ENCODE measurements at places on chromosomes 13 and 19. TPM values are rescaled to one million over a fixed set of nuclear protein-coding genes. Genes with fewer than 3 reads are reported as not detected.

Gene APC2
- total RNA-seq = 5.9 TPM

Gene C5AR2
- 3.9 TPM for total RNA-seq

Gene NLRP4
- total RNA-seq = 17.2 TPM

Gene ZIM2
- 18.3 TPM for total RNA-seq

Gene ZDHHC20
- total RNA-seq = 52.4 TPM

Gene MIR17HG
- total RNA-seq = 7.7 TPM

Gene DNM2
- 274 TPM for total RNA-seq

DNA sequence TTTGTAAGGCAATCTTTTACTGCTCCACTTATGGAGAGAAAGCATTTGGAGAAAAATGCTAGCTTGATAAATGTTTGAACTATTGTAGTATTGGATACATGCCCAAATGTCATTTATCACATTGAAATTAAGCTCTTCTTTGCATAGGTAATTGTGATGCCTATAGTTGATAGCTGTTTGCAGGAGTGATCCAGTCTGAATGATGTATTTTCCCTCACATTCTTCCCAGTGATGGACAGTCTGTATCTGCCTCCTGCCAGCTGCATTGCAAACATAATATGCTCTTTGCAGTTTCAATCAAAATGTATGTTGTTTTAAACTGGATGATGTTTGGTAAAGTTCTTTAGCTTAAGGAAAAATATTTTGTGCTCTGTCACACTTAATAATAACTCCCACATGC lies 89.8 kb downstream of the EDNRB start:
- DNase-seq = no peak

DNA sequence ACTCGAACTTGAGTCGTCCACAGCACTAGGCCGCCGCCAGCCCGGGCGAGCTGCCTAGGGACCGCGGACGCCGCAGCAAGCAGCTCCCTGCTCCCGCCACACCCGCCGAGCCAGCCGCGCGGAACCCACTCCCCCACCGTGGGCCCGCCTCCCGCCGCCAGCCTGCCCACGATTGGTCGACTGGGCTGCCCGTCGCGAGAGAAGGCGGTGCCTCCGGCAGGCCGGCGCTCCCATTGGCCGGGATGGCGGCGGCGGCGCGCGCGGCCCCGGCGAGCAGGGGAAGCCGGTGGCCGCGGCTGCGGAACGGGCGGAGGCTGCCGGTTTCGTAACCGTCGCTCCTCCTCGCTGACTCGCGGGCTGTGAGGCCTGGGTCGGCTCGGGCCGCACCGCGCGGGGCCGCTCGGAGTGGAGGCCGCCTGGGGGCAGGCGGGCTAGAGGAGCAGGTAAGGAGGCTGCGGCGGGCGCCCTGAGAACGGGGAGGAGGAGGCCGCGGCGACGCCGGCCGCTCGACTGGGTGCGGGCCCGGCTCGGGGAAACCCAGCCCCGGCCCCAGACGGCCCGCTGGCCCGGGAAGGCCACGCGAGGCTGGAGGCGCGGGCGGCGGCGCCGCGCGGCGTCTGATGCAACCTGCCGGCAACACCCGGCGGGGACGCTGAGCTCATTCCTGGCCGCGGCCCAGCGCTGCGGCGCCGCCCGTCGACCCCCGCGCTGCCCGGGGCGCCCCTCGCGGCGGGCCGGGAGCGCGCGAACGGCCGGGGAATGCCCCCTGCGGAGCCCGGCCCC lies at the start of gene CEBPG:
CEBPG (plus strand) TSS at position 257 of the 783 bp plus-strand sequence. CDS start 5,531 bp downstream, outside the sequence.
- peak; percentile 95 for DNase-seq

DNA sequence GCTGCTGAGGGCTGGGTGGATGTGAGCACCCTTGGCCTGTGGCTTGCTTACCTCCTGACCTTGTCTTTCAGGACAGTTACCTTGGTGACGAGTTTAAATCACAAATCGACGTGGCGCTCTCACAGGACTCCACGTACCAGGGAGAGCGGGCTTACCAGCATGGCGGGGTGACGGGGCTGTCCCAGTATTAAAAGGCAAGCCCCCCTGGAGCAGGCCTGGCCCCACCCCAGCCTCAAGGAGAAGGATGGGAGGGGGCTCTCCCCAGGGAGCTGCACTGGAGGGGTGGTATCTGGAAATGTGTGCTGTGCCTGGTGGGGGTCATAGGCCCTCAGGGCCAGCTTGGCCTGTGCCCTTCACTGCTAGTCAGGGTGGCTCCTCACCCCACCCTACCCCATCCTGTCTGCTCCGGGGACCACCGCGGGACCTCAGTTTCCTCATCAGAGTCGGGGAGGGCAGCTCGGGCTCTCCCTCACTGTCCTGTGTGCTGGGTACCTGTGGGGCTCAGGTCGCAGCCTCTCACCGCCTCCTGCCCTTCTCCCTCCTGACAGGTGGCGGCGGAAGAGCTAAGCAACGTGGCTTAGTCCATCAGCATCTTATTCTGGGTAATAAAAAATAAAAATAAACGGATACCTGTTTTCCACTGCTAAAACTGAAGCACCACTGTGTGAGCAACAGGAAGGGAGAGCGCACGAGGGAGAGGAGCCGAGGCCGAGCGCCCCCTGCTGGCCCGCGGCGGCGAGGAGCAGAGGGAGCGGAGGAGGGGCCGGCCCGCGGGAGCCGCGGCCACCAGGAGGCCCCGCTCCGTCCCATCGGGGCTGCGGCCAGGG lies 29.8 kb downstream of the CERS1 start:
- DNase-seq = peak; percentile 80

DNA sequence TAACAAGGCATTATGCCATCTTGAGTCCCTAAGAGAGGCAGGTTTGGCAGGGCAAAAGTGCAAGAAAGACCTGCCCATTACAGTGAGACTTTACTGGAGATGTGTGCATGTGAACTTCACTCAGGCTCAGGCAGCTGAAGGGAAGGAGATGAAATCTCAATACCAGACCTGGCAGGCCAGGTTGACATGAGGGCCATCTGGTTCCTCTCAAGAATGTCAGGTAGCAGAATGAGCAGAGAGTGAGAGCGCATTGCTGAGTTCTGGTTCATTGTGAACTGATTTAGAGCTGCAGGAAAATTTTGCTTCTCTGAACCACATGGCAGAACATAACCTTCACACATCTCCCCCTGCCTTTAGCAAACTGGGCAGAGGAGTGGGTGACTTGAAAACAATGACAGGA lies 406.3 kb downstream of the GPC5 start:
- no peak for DNase-seq

GRCh38 chr13:33633701-33634545 lies 184.0 kb upstream of the RFC3 start:
- no peak for DNase-seq

DNA sequence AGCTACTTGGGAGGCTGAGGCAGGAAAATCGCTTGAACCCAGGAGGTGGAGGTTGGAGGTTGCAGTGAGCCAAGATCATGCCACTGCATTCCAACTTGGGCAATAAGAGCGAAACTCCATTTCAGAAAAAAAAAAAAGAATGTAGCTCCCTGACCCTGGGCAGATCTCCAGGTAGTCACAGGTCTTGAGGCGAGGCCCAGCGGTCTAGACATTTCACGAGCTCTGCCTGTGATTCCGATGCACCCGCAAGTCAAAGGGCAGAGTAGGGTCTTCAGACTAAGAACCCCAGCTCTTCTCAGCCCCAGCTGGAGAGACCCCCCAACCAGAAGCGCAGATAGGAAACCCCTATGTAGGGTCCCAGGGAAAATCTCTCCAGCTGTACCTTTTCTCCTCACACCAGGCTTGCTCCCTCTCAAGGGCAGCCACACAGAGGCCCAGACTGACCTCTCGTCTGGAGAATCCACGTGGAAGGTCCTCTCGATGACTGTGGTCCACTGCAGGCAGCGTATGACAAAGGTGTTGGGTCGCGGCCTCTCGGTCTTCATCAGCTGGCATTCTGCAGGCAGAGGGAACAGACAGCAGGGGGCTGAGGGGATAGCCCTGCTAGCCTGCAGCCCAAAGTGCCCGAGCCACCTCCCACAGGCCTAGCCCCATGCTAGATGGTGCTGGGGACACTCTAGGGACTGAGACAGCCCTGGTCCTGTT lies 28.4 kb upstream of the CCNP start:
- no peak for DNase-seq

- DNase-seq = no peak
Observed at GRCh38 chr13:96982672-96983071, 11.6 kb downstream of the OXGR1 start.

DNA sequence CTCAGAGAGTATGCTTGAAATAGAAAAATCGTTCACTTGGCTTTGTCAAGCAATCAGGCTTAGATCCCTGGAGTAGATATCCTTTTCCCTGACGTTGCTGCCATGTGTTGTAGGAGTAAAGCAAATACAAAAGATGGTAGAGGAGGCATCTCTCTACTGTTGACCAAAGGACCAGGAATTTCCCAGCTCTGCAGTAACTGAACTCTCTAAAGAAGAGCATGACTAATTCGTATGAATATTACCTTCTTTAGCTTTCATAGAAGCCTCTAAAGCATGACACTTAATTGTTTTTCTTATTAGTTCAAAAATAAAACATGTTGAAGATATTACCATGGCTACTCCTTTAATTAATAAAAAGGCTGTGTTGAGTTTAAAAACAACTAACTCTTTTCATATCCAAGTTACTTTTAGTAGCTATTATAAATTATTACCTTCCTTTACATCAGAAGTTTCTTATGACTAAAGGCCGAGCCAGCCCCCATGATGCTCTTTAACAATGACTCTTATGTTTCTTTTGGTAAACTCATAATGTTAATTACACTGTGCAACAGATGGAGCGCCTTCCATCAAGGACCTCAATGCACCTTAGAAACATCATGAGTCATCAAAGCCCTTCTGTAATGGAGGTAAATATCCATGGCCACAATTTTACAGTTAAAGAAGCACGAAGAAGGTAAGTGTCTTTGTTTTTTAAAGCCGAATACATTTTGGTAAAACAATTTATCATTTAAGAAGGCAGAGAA lies 352.4 kb downstream of the KLF5 start:
- no peak for DNase-seq

DNA sequence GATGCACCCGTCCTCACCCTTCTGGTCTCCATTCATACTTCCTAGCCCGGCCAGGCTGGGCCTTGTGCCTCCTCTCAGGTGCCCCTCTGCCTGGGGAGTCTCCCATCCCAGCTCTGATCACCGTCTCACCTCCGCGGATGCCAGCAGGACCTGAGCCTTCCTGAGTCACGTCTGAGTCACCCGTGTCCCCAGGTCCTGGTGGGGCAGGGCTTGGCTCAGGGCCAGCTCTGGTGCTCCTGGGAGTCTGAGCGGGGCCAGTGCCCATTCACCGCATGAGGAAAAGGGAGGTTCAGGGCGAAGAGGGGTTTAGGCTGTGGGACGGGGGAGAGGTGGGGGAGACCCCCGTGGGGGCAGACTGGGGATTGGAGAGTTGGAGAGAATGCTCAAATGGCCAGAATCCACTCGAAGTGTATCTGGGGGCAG lies 593 bp downstream of the ATP8B3 start:
- no peak for DNase-seq

GRCh38 chr13:55087085-55087484 lies 2053.6 kb upstream of the PRR20A start:
- no peak for DNase-seq

GRCh38 chr13:80239571-80240255 lies 101.2 kb downstream of the SPRY2 start:
- DNase-seq = no peak

GRCh38 chr19:34165295-34165738 lies 7.0 kb upstream of the LSM14A start:
- no peak for DNase-seq

DNA sequence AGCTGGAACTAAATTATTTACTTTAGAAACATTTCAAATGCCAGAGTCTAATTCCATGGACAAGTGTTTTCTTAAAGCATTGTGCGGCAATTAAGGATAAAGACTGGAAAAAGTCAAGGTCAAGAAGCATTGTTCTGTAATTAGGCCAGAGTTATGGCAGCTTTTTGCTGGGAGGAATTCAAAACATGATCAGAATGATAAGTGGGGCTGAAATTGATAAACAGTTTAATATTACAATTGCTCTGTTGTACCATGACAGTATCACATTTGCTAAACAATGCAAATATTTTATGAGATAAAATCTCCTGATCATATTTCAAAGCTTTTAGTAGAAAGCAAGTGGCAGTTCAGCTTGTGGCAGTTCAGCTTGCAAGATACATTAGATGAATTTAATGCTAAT lies 513.7 kb downstream of the GPC6 start:
- no peak for DNase-seq

DNA sequence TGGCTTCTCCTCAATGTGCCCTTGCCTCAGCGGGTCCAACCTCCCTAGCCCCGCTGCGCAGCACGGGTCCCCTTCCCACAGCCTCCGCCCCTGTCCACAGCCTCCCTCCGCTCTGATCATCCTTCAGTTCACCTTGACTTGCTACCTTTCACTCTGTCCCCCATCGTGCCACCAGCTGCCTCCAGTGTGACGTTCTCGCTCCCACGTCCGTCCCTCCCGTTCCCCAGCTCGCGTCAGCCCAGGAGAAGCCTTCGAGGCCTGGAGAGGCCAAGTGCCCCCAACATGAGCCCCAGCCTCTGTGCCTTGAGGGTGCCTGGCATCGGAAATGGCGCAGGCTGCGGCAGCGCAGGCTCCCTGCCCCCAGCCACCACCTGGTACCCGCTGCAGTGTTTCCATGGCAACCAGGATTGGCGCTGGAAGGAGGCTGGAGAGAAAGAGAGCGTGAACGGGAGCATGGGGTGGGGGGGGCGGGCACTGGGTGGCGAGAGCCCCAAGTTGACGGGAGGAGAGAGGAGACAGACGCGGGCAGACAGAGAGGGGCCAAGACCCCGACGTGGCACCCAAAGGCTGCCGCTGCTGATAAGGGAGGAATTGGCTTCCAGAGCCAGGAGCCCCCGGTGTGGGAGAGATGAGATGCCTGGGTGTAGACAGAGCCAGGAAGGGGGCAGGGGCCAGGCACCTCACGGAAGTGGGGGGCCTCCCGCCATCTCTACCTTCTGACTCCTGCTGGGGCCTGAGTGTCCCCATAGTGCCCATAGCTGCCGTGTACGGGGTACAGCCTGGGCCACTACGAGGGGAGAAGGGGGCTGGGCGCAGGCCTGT lies 844 bp upstream of the ASPDH start:
- DNase-seq = no peak

GRCh38 chr13:51192348-51192747 lies 29.9 kb upstream of the FAM124A start:
- no peak for DNase-seq

DNA sequence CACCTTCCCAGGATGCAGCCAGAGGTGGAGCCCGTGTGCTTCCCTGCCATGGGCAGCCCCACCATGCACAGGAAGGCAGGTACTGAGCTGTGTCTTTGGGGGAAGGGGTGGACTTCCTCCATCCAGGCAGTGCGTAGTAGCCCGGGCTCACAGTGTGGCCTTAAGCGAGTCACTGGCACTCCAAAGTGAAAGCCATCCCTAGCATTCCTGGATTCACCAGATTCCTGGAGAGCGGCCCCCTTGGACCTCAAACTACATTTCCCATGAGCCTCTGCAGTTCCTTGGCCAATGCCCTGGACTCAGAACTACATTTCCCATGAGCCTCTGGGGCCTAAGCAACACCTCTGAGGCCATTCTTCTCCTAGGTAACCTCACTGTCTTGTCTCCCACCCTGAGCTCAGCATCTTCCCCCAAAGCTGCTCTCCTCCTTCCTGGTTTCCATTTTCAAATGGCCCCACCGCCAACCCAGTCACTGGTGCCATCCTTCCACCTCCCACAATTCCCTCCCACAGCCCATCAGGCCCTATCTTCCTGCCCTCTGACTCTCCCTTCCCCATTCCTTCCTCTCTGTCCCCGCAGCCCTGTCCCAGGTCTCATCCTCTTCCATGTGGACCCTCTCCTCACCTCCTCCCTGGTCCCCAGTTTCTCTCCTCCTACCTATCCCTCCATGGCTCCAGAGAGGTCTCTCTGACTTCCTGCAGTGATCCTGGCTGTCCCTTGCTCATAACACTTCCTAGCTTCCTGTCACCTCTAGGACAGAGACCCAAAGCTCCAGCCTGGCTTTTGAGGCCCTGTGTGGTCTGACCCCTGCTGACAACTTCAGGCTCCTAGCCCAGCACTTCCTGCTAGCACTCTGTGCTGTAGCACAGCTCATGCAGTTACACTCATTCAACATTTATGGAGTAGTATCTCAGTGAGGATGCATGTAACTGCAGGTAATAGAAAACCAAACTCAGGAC lies at the start of gene C19orf81:
C19orf81 (plus strand) TSS at position 13 of the 959 bp plus-strand sequence; CDS start at position 13, 0 bp downstream.
- peak; percentile 68 for DNase-seq

All from testis (tissue), 5 donors.